ENCODE measurements at places on chromosomes 11 and 22.

- no peak for DNase-seq
These were observed 8.9 kb downstream of the SUSD2 start for GRCh38 chr22:24190159-24190540.

DNA sequence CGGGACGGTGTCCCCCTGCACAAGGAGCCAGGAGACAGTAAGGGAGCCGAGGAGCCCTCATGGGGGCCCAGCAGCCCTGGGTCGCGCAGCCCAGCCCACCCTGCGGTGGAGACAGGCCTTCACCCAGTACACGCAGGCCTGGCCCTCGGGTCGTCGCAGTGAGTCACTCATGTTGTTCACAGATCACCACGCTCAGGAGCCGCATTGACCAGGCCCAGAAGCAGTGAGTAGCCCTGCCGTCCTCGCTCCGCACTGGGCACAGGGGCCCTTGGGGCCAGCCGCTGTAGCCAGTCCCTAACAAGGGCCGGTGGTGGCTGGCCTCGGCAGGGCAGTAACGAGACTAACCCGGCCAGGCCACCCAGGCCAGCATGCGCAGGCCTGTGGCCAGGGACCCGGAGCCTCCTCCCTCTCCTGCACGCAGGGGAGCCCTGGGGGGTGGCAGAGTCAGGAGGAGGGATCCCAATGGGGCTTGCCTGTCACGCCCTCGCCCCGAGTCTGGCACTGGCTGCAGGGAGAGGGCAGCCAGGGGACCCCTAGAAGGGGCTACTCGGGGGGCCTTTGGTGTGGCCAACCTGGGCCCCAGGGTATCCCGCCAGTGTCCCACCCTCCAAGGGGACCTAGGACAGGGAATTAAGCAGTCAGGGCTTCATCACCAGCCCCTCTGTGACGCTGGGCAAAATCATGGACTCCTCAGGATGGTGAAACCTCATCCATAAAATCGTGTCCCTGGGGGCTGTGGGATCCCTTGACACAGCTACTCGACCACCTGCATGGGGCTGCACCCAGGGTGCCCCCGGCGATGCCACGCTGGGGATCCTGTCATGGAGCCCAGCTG is 10.1 kb upstream of the MRPL23 start:
- no peak for DNase-seq

GRCh38 chr11:61745781-61746441 is 6.5 kb upstream of the MYRF start:
- no peak for DNase-seq

DNA sequence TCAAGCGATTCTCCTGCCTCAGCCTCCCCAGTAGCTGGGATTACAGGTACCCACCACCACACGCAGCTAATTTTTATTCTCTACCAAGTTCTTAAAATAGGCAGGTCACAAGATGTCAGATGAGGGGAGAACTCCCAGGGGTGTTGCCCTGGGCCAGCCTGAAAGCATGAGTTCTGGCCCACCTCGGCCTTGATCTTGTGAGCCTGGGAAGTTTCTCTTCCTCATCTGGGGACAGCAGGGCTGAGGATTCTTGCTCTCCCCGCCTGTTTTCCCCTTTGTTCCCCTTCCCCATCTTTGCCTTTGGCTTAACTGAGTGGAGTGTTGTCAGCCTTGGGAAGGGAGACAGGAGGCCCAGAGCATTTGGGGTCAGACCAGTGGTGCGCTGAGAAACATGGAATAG is 3.5 kb downstream of the PDXP start:
- DNase-seq: no peak

- no peak for DNase-seq
These were observed 833 bp upstream of the ME3 start for GRCh38 chr11:86673055-86673843.

DNA sequence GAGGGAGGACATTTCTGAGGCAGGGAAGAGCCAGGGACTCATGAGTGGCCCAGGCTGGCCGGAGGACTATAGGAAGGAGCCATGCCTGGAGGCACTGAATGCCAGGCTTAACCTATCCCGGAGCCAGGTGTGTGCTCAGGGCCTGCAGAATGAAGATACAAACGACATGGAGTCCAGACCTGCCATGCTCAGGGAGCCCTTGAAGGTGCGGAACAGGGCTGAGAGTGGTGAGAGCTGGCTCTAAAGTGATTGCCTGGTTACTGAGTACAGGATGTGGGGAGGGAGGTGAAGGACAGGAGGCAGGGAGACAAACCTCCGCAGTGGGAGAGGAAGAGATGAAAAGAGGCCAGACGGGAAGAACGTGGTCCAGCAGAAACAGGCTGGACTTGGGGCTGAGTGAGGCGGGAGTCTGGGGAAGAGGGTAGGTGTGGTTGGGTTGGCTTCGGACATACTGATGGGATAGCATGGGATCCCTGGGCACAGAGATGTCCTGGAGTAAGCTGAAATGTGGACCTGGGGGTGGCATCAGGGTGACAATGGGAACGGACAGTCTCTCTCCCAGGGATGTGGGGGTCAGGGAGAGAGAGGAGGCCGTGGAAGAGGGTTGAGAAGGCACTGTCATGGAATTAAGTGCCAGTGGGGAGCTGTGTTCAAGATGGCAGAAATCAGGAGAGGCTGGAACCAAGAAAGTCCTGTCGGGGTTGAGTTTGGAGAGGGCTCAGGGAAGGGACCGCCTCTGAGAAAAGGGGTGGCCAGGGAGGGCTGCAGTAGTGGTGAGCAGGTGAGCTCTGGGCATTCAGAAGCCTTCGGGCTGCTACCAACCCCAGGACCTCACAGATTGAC is 1.5 kb upstream of the ANKRD13D start:
- DNase-seq: no peak

DNA sequence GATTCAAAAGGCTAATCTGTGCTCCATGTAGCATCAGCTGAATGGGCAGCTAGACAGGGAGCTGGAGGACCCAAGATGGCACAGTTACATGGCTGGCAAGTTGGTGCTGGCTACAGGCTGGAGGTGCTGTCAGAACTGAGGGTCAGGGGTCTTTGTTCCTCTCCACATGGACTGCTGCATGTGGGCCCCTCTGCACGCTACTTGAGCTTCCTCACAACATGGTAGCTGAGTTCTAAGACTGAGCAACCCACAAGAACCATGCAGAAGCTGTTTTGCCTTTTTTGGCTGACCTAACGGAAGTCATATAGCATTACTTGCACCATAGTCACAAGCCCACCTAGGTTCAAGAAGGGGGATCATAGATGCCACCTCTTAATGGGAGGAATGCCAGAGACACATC is 196.1 kb downstream of the GRIK4 start:
- no peak for DNase-seq

- peak; percentile 56 for DNase-seq
These were observed 1.0 kb downstream of the SUN2 start for GRCh38 chr22:38754751-38755154.

GRCh38 chr22:40499209-40499623 is 128.8 kb downstream of the SGSM3 start:
- DNase-seq: peak; percentile 99

DNA sequence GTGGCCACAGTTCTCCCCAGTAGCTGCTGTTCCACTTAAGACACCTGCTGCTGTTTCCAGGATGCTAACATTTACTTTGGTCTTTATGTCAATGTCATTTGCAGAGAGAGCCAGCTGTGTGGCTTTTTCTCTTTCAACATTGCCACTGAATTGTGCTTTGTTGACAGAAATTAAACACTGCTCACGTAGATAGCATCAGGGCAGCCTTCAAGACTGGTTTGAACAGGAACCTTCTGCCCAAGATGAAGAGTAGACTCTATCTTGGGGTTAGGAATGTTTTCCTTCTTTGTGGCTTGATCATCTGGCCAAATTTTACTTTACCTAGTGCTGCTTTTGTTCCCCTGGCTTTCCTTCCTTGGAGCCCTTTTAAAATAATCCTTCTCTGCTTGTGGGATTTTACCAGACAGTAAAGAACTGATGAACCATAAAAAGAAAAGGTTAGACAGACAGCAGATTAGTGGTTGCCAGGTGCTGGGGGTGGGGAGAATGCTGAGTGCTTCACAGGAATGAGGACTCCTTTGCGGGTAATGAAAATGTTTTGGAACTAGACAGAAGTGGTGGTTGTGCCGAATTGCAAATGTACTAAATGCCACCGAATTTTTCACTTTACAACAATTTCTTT is 22.7 kb upstream of the XBP1 start:
- no peak for DNase-seq

DNA sequence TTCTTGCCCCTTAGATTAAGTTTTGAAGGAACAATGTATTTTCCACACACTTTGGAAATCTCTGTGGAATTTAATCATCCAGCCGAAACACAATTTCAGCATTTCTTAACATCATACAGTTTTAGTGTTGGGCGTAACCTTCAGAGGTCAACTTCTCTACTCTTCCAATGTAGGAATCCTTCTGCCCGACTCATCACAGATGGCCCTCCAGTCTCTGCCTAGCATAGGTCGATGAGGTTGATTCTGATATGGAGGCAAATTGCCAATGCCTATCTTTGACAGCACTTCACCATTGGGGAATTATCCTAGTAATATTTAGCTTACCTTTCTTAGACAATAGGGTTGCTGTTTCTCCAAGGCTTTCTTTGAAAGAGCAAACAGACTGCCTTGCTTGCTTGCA is 175.7 kb upstream of the TTC12 start:
- no peak for DNase-seq

GRCh38 chr11:41779401-41779960 is 320.0 kb upstream of the LRRC4C start:
- no peak for DNase-seq

DNA sequence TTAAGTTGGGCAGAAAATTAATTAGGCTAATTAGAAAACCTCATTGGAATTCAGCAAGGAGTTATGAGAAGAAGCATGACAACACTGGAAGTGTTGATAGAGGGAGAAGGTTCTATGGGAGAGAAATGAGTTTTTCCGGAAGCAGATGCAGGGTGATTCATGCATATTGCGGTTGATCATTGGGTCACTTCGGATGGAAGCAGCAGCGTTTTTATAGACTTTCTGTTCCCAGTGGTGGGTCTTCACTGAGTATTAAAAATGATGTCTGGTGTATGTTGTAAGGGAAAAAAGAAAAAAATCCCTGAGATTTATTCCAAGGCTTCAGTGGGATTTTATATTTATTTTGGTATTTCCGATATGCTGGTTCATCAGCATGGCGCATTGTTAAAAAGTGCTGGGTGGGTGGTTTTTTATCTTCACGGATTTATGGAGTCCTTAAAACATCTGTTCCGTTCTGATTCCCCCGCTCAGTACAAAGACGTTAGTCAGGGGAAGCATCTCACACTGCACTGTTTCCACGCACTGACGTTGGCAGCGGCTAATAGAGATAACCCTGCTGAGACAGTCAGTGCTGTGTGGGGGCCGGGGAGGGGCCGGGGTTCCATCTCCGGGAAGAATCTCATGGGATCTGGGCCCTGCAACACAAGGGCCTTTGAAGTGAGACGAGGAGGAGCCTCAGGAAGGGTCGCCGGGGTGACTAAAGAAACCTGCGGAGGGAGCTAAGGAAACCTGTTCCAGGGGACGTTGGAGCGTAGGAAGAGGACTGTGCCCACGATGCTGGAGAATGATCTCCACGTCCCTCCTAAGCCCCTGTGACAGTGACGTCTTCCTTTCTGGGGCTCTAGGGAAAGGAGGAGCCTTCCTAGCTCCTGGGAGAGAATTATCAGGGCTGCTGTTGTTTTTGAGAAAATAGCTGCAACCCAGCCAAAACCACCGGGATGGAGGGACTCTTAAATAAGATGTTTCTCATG is 390.0 kb downstream of the NTM start:
- DNase-seq: peak; percentile 91

DNA sequence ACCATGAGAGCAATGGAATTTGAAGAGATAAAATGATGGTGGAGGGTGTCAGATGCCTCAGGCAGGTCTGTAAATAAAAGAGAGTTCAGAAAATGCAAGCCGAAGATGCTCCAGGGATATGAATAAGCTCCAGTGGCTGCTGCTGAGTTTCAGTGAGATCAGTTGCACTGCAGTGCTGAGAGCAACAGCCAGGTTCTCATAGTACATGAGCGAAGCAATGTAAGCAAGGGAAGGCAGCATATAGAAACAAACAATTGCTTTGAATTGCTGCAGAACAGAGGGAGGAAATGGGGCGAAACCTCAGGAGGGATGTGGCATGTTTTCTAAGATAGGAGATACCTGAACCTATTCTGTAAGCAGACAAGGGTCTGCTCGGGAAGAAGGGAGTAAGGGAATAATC is 369.5 kb downstream of the AASDHPPT start:
- DNase-seq: no peak

DNA sequence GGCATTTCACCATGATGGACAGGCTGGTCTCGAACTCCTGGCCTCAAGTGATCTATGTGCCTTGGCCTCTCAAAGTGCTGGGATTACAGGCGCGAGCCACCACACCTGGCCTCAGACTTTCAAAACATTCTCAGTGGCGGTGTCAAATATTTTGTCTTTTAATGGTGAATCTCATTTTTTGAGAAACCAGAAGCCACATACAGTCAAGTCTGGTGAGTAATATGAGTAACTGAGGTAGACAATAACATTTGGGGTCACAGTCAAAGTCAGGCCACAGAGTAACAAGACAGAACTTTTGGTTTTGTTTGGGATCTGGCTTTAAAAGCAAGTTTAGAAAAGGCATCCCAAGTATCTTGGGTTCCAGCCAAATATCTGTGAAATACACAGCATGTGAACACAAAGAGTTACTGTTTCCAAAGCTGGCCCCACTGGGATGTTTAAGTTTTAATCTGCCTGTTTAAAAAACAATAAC is 5.6 kb upstream of the TMA7B start:
- peak; percentile 84 for DNase-seq

GRCh38 chr22:44869196-44869595 is 116.8 kb downstream of the ARHGAP8 start:
- no peak for DNase-seq

DNA sequence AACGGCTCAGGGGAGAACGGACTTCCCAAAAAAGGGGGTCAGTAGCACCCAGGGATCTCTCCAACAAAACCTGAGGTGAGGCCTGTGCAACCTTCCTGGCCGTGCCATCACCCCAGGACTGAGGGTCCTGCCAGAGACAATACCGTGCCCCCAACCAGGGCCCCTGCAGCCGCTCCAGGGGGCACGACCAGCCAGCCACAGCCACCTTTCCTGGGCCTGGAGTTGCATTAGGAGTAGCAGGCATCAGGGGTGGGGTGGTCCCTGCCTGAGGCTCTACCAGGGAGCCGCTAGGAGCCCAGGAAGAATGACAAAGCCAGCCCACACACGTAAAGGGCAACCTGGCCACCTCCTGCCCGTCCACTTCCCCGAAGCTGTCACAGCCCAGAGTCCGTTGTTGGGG is 137.8 kb downstream of the BRD1 start:
- no peak for DNase-seq

GRCh38 chr11:60905551-60906113 is 753 bp downstream of the PRPF19 start:
- peak; percentile 87 for DNase-seq

DNA sequence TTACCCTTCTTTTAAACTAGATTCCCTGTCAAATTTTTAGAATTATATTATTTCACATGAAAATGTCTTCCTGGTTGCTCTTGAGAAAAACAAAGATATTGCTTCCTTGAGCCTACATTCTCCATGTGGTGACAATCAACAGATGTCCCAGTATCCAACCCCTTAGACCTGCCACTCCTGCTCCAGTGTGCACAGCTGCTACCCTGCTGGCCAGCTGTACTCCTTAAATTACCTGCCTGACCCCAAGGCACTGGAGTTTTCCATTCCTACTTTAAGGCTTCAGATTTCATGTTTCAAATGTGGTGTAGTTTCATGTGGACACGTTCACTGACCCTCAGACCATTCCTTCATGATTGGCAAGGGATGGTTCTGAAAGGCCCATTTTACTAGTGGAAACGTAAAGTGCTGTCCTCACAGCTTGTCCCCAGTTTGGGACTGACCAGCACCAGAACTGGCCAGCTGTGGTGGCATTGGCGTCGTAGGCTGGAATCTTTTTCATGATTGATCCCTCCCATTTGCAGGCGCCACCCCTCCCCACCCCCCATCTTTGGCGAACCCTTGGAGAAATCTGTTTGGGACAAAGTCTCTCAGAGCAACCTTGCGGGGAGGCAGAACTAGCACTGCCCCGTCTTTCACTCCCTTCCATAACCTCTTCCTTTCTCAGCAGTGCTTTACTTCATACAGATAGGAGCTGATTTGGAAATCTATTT is 123.5 kb downstream of the DBX1 start:
- DNase-seq: no peak
